Cerebellum (tissue), 4 donors: ENCODE measurements at places on chromosomes 12 and 14. TPM values are rescaled to one million over a fixed set of nuclear protein-coding genes. Genes with fewer than 3 reads are reported as not detected.

DNA sequence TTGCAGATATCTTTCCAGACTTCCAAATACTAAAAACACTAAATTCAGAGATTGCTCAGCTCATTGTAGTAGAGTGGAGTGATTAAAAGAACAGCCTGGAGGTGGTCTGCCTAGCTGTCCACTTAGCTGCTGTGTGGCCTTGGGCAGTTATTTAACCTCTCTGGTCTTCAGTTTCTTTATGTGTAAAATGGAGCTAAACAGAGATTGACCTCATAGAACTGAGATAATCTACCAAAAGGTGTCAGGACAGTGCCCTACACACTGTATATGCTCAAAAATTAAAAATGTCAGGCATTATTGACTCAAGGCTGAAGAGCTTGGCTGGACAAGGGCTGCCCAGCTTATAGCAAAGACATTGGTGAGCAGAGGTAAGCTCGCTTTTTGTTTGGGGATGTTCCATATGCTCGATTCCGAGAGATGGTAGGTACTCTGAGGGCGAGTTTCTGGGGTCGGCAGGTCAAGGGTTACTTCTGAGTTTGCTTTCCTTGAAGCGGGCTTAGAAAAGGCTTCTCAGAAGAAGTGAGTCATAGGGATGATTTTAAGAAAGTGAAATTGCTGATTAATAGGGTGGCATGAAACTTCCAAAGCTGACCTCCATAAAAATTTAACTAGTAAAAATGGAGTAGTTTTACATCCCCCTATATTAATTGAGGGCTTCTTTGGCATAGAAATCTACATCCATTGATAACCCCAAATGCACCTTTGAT, 107.5 kb downstream of the GPATCH2L start:
- DNase-seq: no peak

DNA sequence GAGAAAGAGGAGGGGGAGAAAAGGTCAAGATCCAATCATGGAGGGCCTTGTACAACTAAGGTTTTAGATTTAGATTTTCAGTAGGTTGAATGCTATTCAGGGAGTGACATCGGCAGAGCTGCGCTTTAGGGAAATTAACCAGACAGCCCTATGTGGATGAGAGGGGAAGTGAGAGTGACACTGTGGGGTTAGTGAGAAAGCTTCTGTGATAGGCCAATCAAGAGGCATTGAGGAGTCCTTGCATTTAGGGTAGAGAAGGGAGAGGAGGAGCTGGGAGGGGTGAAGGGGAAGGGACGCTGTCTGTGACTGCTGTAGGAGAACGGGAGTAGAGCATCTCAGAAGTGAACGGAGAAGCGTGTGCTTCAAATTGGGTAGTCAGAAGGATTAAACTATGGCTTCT, 3.4 kb downstream of the HSD17B6 start:
- DNase-seq: no peak

GRCh38 chr12:45388545-45388944, 172.7 kb downstream of the ANO6 start:
- DNase-seq: peak; percentile 2

DNA sequence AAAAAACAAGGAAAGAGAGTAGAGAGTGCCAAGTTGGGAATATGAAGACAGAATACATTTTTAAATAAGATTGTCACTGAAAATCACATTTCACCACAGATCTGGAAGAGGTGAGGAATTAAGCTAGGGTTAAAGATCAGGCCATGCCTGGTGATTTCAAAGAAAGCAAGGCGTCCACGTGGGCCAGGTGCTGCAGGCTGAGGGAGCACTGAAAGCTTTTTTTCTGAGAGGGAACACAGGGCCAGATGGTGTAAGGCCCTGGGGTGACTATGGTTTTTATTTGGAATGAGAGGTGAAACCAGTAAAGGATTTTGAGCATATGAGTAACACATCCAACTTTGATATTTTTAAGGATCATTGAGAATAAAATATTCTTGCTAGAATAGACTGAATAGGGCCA, 20.9 kb downstream of the SYT1 start:
- DNase-seq: peak; percentile 15

GRCh38 chr14:47208434-47208833, 467.0 kb downstream of the MDGA2 start:
- no peak for DNase-seq

- no peak for DNase-seq
Observed at GRCh38 chr12:117020536-117021220, 78.5 kb downstream of the TESC start.

GYS2 gene
- total RNA-seq: not detected

- no peak for DNase-seq
Observed at GRCh38 chr12:50614167-50614759, 109.5 kb downstream of the DIP2B start.

GRCh38 chr14:99157246-99157645, 114.8 kb downstream of the BCL11B start:
- no peak for DNase-seq

IKBIP gene
- 9.6 TPM for total RNA-seq

IAPP gene
- total RNA-seq: not detected

DNA sequence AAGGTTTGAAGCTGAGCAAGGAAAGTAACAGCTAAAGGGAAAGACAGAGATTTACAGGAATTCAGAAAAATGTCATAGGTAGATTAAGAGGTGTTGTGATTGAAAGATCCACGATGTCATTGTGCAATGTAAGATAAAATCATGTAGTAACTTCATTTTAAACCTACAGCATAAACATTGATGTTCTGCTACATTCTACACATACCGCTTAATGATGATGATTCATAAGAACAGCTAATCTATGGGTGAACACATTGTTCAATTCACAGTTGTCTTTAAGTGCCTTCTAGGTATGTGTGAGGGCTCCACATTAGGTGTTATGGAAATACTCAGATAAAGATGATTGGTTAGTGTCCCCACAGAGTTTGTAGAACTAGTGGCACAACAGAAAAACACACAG, 170.9 kb downstream of the GRIP1 start:
- no peak for DNase-seq

DNA sequence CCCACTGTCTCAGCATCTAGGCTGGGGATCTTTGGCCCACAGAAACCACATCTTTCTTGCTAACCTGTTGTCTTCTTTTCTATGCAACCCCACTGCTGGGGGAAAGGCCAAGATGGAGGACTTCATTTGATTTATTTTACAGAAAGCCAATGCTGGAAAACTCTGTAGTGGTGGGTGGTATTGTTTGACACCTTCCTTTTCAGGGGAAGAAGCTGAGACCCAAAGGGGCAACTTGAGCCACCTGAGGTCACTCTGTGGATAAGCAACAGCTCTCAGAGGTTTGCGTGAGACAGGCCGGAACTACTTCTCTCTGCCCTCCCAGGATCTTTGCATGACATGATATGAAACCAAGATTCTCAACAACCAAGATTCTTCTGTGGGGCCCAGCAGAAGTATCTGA, 645.2 kb downstream of the VRK1 start:
- no peak for DNase-seq
